ENCODE measurements at places on chromosomes 5 and 9. TPM values are rescaled to one million over a fixed set of nuclear protein-coding genes. Genes with fewer than 3 reads are reported as not detected.

Gene HMMR
- 3.7 TPM for total RNA-seq

Gene SH3TC2
- total RNA-seq, result 1.3 TPM

Gene SNCAIP
- total RNA-seq, result 19.1 TPM

Gene COL5A1
- 3.4 TPM for total RNA-seq

Gene CTNNA1
- total RNA-seq, result 318 TPM

Gene PLPP7
- total RNA-seq, result 6.3 TPM

Gene LCN10
- 0.49 TPM for total RNA-seq

Gene NOXA1
- 0.43 TPM for total RNA-seq

Gene NR4A3
- 1.1 TPM for total RNA-seq

Gene GADD45G
- 77.2 TPM for total RNA-seq

Gene ANKRD31
- 1.3 TPM for total RNA-seq

Gene SLC36A2
- total RNA-seq, result not detected

Gene SEPTIN8
- total RNA-seq, result 26.7 TPM

Gene AFAP1L1
- total RNA-seq, result 0.36 TPM

Gene BTNL8
- total RNA-seq, result 0.31 TPM

Measured in motor neuron (in vitro differentiated cells).